ENCODE measurements at places on chromosomes 11 and 22.
A peak's percentile ranks its signal among the peaks of the same experiment; 100 is the strongest.

DNA sequence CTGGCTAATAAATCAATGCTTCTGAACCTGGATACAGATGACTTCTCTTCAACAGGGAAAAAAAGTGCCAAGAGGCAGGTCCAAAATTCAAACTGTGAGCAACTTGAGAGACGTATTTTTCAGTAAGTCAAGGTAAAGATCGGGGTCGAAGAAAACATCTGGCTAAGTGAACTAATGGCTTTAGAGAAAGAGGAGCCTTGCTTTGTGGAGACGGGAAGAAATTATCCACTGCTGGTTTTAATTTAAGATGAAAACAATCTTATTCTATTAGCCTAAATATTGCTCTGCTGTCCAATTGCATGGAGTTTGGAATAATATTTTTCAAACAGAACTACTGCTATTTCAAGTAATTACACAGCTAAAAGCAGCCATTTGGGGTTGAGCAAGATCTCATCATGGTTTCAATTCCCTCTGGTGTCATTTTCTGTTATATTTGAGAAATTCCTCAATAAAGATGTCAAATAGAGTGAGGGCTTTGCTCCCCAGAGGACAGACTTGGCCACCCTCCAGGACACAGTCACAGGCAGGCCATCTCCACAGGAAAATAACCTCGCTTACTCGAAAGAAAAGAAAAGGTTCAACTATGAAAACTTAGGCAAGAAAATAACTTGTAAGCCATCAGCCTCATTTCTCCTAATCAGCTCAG, 29.8 kb downstream of the SCUBE1 start:
- DNase-seq = no peak

- peak; percentile 47 for DNase-seq
These were observed 1.1 kb upstream of the ATG16L2 start for GRCh38 chr11:72812967-72813739.

DNA sequence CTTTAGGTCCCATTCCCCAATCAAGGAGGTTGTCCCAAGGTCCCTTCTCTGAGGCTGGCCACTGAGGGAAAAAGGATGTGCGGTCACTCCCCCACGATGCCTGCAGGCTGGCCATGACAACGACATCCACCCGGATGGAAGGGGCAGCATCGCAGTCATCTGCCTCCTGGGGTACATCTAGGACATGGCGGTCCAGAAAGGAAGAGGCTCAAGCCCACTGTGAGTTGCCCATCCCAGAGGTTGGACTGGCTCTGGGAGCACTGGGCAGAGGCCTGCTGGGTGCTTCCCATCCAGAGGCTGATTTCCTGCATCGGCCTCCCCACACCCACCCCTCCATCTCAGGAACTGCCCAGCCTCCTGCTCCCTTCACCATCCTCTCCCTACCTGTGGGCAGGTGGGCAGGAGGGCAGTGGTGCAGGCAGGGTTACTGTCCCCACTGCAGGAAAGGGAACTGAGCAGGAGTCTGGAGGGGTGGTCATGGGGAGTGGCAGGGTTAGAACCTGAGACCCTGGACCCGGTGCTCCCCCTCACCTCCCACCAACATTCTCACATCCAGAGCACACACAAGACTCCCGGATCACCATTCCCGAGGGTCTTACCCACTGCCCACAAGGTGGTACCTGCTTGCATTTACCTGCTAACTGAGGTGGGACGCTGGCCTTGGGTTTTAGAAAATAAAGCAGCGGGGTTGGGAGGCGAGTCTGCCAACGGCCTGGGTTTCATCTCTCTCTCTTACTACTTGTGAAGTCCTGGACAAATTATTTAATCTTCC, 4.4 kb downstream of the RCE1 start:
- DNase-seq = no peak

DNA sequence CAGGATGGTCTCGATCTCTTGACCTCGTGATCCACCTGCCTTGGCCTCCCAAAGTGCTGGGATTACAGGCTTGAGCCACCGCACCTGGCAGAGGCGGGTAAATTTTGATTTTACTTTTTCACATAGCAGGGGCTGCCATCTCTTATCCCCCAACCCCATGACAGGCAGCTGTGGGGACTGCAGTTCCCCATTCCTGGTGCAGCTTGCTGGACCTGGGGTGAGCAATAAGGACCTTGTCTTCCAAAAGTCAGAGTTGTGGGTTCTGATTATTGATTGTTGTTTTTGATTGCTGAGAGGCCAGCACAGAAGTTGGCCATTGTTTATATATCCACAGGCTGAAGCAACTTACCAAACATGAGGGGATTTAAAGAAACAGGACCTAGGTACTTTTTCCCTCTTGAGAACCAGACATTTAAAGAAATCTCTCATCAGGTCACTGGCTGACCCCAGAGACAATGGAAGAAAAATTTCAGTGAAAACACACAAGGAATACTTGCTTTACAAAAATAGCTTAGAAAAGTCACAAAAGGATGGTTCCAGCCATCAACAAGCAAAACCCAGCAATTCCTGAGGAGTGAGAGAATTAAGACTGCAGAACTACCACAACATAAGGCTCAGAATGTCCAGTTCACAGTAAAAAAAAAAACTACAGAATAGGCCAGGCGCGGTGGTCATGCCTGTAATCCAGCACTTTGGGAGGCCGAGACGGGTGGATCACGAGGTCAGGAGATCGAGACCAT, 22.0 kb upstream of the MAPK1 start:
- DNase-seq = no peak

- no peak for DNase-seq
These were observed 13.6 kb downstream of the RNF215 start for GRCh38 chr22:30373331-30374325.

- DNase-seq = peak; percentile 45
These were observed at the start of gene HSPA8 for GRCh38 chr11:123061403-123062157. Gene HSPA8, minus strand, starts transcription at chr11:123062136. Its CDS starts 812 bp downstream, at chr11:123061324.

GRCh38 chr11:78722786-78723185, 148.1 kb upstream of the NARS2 start:
- peak; percentile 8 for DNase-seq

DNA sequence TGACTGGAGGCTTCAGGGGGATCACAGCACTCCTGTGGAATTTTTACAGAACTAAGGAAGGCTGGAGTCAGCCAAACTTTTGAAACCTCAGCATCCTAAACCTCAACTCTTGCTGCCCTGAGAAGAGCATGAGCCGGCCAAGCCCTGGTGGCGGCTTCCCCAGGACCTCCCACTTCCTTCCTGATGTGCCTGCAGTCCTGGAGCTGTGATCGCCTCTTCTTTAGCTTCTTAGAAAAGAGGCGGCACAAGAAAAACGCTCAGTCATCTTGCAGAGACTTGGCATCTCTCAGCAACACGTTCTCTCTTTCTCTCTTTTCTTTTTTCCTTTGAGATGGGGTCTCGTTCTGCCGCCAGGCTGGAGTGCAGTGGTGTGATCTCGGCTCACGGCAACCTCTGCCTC, 40.4 kb upstream of the AMPD3 start:
- DNase-seq = no peak

DNA sequence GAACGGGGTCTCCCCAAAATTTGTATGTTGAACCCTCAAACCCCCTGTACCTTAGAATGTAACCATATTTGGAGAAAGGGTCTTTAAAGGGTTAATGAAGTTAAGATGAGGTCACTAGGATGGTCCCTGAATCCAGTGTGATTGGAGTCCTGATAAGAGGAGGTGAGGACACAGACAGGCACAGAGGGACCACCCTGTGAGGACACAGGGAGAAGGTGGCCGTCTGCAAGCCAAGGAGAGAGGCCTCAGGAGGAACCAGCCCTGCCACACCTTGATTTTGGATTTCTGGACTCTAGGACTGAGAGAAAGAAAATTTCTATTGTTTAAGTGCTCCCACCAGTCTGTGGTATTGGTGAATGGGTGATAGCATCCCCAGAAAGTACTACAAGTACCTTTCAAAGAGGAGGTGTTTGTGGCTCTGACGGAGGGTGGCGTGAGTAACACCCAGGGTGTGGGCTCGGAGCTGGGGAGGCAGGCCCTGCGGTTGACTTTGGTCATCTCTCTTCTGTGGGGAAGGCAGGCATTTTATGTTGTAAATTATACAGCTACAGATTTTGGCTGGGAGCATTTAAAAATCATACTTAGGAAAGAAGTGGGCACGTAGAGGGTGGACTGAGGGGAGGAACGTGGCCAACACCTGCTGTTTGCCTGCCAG, 13.8 kb downstream of the MRGPRF start:
- no peak for DNase-seq

- no peak for DNase-seq
These were observed 6.9 kb downstream of the AQP11 start for GRCh38 chr11:77596626-77597025.

GRCh38 chr11:44928144-44928543, 22.5 kb downstream of the TP53I11 start:
- DNase-seq = no peak

DNA sequence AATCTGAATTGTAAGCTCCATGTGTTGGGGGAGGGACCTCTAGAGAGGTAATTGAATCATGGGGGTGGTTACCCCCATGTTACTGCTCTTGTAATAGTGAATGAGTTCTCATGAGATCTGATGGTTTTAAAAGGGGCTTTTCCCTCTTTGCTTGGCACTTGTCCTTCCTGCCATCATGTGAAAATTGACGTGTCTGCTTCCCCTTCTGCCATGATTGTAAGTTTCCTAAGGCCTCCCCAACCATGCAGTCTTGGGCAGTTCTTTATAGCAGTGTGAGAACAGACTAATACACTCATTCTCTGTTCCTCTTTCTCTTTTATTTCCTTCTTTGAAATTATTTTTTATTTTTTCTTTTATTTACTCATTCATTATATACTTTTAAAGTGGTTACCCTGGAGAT, 239.4 kb downstream of the CSNK2A3 start:
- DNase-seq = no peak

DNA sequence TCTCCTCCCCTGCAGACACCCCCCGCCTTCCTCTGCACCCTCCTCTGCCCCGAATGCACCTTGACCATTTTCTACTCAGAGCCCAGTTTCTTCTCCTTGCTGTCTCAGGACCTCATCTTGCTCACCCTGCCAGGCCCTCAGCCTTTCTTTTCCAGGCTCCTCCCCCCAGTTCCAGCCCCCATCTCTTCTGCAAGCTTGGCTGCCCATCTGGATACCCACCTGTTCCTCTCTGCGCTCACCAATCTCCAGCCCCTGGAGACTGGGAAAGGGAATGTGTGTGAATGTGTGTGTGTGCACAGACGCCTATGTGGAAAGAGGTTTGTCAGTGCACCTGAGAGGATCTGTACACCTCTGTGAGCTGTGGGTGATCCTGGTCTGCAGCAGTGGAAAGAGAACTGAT, 36.4 kb downstream of the SLC22A12 start:
- no peak for DNase-seq

DNA sequence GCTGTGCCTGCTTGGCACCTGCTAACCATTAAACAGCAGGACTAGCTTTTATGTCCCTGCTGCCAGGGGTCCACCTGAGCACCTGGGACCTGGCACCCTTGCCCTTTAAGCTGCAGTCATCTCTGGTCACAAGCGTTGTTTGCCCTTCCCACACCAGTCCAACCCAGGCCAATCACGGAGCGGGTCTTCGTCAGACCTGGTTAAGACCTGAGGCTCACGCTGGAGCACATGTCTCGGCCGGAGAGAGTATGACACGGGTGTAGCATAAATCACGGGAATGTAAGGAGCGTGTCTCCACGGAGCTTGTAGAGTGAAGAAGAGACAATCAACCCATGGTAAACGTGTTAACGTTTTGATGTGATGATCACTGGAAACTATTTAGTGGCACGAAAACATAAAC, 847.3 kb downstream of the BRD1 start:
- DNase-seq = no peak

- no peak for DNase-seq
These were observed 127.7 kb downstream of the ADAMTS15 start for GRCh38 chr11:130576146-130576545.

- no peak for DNase-seq
These were observed 704.1 kb upstream of the CCDC90B start for GRCh38 chr11:83990160-83990733.

- no peak for DNase-seq
These were observed 784.5 kb downstream of the BRD1 start for GRCh38 chr22:49042877-49043859.

GRCh38 chr22:35314161-35314942, 14.7 kb downstream of the TOM1 start:
- no peak for DNase-seq

- DNase-seq = no peak
These were observed 11.5 kb downstream of the SBF1 start for GRCh38 chr22:50463188-50463900.

DNA sequence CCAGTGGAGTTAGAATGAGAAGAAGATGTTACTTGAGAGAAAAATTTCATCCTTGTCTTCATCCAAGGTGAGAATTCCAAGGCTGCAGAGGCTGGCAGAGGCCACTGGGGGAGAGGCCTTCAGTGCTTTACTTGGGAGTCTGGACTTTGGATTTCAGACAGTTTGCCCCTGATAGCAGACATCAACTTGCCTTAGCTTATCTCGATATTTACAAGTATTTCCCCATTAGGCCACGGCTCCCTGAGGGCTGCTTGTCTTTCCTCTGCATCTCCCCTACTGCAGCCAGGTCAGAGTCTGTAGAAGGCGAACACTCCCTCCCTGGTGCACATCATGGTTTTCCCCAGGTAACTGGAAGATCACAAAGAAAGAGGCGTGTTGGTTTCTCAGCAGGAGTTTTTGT, 29.9 kb upstream of the BSX start:
- no peak for DNase-seq

GRCh38 chr11:37411289-37411688, 813.3 kb upstream of the RAG2 start:
- no peak for DNase-seq

GRCh38 chr11:124483422-124483821, 37.9 kb upstream of the OR8B8 start:
- no peak for DNase-seq

- no peak for DNase-seq
These were observed 10.5 kb downstream of the NRXN2 start for GRCh38 chr11:64712430-64713015.

DNA sequence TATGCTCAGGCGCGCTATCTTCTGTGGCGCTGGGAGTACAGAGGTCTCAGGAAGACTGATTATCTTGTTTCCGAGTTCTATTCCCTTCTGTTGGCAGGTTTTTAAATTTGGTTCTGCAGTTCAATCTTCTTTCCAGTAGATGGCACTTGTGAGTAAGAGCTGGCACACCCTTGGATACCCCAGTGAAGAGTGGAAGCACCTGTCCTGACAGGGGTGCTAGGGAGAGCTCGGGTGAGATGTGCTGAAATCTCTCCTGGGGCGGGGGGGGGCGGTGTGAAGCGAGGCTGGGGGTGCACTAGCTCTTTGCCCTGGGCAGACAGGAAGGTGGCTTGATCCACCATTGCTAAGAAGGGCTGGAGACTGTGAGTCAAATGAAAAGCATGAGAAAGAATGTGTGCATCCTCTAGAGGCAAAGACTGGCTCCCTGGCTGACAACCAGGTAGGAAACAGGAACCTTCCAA, 679.9 kb upstream of the CCDC179 start:
- no peak for DNase-seq

- DNase-seq = no peak
These were observed 3.7 kb downstream of the UPB1 start for GRCh38 chr22:24498824-24499223.

DNA sequence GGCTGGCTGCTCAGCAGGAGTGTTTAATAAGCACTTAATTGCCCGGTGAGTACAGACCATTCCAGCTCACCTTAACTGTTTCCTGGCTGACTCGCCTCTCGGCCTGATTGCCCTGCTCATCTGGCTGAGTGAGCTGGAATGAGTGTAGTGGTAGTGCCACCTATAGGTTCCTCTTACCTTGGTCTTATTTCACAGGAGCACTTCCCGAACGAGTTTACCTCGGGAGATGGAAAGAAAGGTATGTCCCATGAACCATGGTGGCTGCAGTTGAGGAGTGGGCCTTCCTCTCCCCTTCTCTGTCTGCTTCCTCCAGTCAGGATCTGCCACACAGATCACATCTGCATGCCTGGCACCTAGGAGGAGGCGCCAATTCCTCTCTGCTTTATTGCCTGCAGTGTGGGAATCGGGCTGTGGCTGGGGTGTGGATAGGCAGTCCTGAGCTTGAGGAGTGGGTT, 26.7 kb downstream of the UPB1 start:
- DNase-seq = peak; percentile 84

GRCh38 chr11:65952052-65952521, 6.8 kb downstream of the TSGA10IP start:
- DNase-seq = no peak

Data from RCC 7860 (cell line).